ENCODE measurements at places on chromosomes 6 and 20.

DNA sequence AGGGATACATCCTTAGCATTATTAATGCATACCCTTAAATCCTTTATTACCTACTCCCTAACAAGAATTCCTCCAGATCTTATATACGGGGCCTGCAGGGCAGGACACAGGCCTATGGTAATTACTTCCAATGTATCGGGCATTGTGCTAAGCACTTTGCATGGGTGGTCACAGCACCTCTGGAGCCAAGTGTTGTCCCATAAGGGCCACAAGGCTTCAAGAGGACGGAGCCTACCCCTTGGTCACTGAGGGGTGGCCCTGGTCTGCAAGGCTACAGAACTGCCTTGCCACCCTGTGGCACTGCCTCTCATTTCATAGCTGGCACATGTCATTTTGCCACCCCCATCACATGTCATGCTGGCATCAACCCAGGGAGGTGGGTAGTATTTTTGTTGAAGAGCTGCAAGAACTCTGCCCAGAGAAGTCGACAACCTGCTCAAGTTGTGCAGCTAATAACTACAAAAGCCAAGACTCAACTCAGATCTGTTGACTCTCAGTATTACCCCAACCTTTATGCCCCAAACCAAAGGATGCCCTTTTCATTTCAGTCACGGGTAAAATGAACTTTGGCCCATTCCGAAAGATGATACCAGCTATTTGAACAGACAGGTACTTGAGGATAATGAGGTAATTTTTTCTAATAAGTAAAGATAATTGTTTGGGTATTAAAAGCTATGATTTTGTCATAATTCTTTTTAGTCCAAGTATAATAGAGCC, 144.1 kb upstream of the AKAP12 start:
- no peak for DNase-seq

DNA sequence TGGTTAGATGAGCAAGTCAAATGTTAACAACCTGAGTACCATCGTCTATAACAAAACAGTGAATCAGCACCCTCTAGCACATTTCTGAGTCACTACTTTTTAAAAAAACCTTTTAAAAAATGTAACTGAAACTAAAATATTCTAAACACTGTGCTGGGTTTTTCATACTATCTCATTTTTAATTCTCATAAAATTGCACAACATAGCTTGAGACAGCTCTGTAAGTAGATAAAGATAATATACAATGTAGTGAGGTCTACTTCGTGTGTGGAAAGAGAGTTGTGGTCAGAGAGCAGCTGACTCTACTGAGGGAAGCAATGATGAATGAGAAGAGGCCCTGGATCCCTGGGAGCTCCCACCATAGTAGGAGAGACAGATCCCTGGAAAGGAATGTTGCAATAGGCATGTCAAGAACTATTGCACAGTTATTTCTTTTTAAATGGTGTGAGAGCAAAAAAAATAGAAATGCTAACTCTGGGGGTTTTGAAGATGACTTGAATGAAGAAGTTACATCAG, 13.6 kb upstream of the CALHM6 start:
- DNase-seq = no peak

- no peak for DNase-seq
Measured at GRCh38 chr20:44033344-44033743, 118.7 kb downstream of the TOX2 start.

DNA sequence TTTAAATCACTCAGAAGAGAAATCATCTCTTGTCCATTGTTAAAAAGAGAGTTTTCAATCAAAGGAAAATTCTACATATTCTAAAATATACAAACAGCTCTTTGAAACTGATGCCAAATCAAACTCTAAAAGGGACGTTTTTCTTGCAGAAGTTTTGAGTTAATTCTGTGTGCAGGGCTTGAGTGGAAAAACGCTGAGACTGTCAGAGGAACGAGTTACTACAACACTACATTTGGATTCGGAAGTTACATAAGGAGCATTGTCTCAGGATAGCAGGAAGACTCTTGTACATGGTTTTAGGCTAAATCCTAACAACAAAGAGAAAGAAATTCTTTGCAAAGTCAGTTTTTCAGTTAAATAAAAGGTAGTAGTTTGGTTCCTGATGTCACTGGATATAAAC, 155.7 kb upstream of the SUPT3H start:
- DNase-seq = no peak

DNA sequence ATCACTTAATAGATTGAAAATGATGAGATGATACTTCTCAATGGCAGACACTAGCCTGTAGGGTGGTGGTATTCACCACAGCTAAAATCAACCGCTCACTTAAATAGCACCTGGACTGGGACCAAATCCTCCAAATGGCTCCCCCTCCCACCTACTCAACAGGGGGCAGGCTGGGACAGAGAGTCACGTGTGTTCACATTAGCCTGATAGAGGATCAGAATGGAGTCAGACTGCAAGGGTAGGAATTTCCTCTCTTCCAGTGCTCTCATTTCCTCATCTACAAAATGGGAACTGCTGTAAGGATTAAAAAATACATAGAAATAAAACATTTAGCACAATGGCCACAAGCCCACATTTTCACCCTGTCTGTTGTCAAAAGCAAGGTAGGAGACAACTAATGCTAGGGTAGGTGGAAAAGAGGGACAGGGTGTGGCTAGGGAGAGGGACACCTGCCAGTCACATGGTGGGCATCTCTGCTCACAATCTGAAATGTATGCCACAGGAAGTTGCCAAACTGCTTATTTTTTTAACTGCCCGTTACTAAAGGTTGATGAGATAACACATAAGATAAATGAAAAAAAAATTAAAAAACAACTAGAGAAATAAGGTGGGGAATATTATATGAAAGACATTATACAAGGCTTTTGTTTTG, 55.3 kb downstream of the BACH2 start:
- no peak for DNase-seq

- no peak for DNase-seq
Measured at GRCh38 chr20:2771631-2772080, 28.8 kb downstream of the CPXM1 start.

DNA sequence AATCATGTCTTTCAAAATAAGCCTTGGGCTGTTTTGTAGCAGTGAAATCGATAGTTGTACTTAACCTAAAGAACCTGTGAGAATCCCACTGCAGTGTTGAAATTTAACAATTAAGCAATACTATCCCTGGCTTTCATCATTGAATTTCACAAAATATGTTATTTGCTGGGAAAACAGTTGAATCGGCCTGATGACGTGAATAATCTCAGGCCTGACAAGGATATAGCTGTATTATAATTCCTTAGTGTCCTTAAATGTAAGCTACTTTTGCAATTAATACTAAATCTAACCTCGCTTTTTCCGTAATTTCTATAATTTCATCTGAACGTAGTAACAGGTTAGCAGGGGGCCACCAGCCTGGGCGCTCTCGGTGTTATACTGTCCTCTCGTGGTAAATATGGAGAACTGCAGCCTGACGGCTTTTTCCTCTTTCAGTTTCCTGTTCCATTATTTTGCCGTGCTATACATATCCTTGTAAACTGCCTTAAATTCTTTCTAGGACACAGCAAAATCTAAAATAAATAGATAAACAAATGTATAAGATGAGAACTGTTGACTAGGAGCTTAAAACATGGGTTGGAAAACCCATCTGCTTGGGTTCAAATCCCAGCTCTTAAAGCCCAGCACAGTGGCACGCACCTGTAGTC, 24.0 kb downstream of the MTFR2 start:
- DNase-seq = peak; percentile 46

GRCh38 chr20:44738813-44739477, 6.7 kb upstream of the KCNK15 start:
- DNase-seq = peak; percentile 7

DNA sequence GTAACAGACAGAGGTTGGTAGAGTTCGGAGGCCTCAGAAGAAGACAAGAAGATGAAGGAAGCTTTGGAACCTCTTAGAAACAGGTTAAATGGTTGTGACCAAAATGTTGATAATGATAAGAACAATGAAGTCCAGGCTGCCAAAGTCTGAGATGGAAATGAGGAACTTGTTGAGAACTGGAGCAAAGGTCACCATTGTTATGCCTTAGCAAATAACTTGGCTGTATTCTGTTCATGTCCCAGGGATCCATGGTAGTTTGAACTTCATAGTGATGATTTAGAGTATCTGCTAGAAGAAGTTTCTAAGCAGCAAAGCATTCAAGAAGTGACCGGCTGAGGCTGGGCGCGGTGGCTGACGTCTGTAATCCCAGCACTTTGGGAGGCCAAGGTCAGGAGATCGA, 11.1 kb upstream of the LSM14B start:
- DNase-seq = no peak

DNA sequence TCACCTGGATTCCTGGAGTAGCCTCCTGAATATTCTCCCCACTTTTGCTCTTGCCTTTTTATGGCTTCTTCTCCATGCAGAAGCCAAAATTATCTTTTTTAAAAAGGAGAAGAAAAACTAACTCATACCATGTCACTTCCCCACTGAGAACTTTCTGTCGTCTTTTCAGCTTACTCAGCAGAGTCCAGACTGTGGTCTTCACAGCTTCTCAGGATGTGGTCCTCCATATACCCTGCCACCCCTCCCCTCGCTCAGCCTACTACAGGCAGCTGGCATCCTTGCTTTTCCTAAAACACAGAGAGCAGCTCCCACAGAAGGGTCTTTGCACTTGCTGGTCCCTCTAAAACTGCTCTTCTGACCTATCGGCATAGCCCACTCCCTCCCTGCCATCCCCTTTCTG, 89.4 kb upstream of the ISM1 start:
- no peak for DNase-seq

DNA sequence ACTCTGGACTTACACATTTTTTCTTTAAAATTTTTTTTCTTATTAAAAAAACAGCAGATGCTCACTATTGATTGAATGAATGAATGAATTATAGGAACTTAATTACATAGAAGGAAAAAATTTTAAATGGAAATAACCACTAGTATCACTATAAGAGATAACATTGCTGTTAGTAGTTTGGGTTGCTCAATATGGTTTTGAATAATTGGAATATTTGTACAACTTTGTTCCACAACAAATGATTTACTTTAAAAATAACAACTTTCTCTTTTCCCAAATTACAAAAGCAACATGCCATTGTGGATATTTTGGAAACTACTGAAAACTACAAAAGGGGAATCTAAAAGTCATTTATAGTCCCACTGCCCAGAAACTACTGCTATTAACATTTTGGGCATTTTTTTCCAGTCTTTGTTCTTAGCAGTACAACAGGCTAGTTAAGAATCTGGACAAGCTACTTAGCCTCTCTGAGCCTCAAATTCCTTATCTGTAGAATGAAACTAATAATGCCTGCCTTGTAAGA, 61.0 kb upstream of the REV3L start:
- no peak for DNase-seq

- no peak for DNase-seq
Measured at GRCh38 chr6:118307581-118307980, 240.5 kb upstream of the PLN start.

- DNase-seq = no peak
Measured at GRCh38 chr6:112298021-112298745, 43.8 kb upstream of the LAMA4 start.

DNA sequence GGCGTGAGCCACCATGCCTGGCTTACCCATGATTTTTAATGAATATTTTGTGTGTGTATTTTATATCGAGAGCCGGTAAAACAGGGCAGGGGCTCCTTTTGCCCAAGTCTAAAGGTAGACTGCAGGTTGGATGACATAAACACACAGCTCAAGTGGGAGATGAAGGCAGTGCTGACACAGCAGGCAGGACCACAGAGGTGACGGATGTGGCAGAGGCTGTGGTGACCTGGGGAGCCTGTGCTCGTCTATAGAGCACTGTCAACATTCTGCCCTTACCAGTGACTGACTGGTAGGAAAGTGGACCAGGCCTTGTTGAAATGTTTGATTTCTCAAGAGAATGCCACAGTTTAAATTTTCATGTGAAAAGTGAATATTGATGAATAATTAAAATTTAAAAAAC, 137.5 kb downstream of the ZFP64 start:
- no peak for DNase-seq

- DNase-seq = no peak
Measured at GRCh38 chr6:6591778-6592465, 3.4 kb downstream of the LY86 start.

- DNase-seq = no peak
Measured at GRCh38 chr6:36126553-36127458, 3.5 kb upstream of the MAPK13 start.

DNA sequence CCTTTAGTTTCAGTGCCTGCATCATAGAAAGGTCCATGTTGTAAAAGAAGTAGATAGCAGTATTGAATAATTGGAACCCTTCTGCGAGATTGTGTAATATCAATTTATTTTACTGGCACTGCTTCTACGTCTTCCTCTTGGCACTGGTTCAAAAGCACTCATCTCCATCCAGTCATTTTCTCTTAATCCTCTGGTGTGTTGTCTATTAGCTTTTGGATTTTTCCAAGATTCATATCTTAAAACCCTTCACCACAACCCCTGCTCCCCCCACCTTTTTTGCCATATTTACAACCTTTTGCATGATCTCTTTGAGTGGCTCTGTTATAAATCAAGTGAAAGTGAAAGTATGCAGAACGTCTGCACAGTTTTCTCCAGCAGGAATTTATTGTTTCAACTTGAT, 76.6 kb upstream of the HSF2 start:
- no peak for DNase-seq

DNA sequence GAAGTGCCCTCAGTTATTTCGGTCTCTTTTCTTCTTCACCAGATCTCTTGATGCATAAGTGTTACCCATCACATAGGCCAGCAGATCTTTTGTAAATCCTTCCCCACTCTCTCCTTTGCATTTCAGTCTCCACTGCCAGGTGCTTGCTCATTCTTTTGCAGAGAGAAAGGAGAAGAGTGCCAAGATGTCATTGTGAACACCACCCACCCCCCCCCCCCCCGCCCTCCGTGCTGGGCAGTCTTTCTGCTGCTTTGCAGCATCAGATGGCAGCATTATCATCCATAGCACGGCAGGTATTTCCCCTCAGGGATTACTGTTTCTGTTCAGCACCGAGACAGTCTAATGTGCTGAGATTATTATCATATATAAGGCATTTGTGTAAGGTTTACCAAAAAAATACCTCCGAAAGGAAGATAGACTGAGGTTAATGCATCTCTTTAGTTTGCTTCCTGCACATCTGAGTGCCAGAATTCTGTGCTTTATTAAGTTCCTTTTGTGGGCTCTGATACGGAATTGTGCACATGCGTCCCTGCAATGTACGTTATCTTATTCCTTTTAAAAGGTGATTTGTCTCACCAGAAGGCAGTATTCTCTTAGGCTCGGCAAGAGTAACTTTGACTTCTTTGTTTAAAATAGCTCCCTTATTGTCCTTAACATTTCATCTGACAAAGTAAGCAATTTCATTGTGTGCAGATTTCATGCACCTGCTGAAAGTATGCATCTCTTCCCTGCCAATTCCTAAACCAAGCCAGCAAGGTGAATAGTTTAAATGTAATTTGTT, 128.8 kb downstream of the PHACTR1 start:
- no peak for DNase-seq

- DNase-seq = no peak
Measured at GRCh38 chr6:41494212-41495110, 51.7 kb upstream of the FOXP4 start.

GRCh38 chr6:56909115-56909907, 45.6 kb upstream of the BEND6 start:
- no peak for DNase-seq

GRCh38 chr20:1618479-1618878, 1.3 kb downstream of the SIRPB1 start:
- DNase-seq = no peak
